ENCODE measurements at places on chromosomes 12 and 14. TPM values are rescaled to one million over a fixed set of nuclear protein-coding genes. Genes with fewer than 3 reads are reported as not detected.

The RNASE2 gene
- not detected for total RNA-seq

DNA sequence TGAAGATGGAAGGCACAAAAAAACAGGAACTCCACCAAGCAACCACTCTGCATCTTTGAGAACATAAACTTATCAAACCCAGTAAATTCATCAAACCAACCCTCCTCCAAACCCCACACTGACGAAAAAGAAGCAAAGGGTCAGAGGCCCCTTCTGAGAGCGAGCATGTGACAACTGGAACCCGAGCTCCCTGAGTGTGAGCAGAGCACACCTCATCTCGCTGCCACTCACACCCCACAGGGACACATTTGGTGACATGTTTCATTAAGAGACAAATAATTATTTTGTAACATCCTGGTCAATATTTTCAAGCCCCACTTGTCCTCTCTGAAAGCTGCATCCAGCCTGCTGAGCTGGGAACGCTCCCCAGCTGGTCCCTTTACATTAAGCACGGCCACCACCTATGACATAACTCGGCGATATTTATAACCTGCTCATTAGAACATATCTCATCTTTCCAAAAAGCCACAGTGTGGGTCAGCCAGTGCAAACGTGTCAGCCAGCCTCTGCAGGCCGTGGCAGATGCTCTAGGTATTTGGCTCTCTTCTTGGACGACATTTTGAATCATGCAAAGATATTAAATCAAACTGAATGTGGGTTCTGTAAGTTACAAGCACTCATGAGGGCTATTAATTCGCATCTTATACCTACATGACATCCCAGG, 120.1 kb downstream of the TTC7B start:
- no peak for DNase-seq

GRCh38 chr12:44626883-44627282, 249.2 kb downstream of the NELL2 start:
- no peak for DNase-seq

DNA sequence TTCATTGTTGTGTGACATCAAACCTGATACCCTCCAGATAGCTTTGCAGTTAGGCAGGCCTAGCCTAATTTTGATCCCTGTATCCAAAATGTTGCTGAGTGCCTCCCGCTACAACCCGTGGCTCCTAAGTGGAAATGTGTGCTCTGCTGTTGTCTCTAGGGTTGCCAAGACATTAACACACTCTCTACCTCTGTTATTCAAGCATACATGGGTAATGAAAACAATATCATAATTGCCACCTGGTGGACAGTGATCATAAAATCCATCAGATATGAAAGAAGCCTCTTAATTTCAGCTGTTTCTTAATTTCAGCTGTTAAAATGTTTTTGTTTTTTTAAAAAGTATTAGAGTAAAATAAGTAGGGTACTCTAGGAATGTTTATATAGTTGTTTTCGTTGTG, 93.5 kb downstream of the PLEKHA5 start:
- DNase-seq, result no peak
